ENCODE measurements at places on chromosomes 3 and 15.
A peak's percentile ranks its signal among the peaks of the same experiment; 100 is the strongest.

GRCh38 chr3:181052256-181052655, 62.7 kb upstream of the DNAJC19 start:
- DNase-seq, result no peak

GRCh38 chr3:119745942-119746341, 36.0 kb upstream of the NR1I2 start:
- DNase-seq, result no peak

DNA sequence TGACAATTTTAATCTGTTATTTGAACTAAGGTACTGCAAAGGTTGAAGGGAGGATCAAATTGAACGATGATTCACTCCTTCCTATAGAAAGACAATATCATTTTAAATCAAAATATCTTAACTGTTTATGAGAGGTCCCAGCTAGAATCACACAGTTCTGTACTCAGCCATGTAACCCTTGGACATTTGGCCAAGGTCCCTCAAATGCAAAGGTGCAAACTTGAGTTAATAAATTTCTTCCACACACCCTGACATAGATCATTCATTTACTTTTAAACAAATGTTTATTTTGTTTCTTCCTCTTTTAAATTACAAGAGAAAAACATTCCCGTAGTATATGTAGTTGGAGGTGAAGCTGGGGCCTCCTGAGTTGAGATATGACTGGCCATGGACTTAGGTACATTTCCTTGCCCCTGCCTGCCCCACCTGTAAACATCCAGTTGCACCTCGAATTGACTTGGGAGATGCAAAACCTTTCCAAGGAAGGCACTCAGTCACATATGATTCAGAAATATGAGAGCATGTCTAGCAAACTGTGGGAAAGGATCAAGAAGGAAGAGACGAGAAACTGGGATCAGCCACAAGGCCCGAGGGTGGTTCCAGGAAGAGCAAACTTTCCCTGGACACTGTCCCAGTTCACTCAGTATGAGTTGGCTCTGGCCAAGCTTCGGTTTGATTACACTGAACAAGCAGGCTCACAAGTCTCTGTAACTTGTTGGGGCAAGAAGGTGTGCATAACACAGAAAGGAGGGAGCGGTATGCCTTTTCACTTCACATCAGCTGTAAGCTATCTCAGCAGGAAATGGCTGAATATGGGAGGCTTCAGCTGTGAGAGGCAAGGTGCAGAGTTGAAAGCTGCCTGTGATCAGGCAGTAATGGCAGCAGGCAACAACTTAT, 6.7 kb downstream of the TNFSF10 start:
- DNase-seq, result peak; percentile 61

- DNase-seq, result no peak
Observed at GRCh38 chr3:192273697-192274010, 453.7 kb downstream of the FGF12 start.

GRCh38 chr15:40508216-40508615, 37.4 kb downstream of the CHST14 start:
- DNase-seq, result no peak

DNA sequence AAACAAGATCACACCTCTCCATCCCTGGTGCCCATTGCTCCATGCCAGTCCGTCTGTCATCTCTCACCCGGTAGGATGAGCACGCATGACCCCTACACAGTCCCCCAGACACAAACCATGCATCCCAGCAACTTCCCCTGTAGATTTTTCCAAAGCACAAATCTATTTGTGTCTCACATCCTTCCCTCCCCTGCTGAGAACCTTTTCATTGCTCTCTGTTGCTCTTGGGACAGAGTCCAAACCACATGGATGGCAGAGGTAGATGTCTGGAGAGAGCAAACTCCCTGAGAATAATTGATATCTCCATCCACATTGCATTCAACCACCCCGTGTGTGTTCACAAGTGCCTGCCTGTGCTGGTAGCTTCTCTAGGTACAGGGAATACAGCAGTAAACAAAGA, 29.9 kb upstream of the LRTM1 start:
- no peak for DNase-seq

GRCh38 chr3:146746190-146746589, 141.0 kb upstream of the PLSCR5 start:
- no peak for DNase-seq

- no peak for DNase-seq
Observed at GRCh38 chr3:103684904-103685303, 1250.1 kb downstream of the ZPLD1 start.

DNA sequence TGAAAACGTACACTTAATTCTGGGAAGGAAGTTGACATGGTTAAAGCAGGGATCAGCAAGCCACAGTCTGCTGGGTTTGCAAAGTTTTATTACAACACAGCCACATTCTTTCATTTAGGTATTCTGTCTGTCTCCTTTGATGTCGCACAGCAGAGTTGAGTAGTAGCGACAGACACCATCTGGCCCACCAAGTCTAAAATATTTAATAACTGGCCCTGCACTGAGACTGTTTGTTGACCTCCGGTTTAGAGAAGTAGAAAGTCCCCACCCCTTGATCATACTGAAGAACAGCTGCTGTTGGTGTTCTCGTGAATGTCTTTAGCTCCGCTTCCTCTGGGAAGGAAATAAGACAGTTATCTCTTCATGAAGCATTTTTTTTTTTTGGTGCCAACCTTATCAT, 66.2 kb downstream of the MCTP2 start:
- DNase-seq, result peak; percentile 44

GRCh38 chr15:93174836-93175235, 85.8 kb upstream of the RGMA start:
- no peak for DNase-seq

DNA sequence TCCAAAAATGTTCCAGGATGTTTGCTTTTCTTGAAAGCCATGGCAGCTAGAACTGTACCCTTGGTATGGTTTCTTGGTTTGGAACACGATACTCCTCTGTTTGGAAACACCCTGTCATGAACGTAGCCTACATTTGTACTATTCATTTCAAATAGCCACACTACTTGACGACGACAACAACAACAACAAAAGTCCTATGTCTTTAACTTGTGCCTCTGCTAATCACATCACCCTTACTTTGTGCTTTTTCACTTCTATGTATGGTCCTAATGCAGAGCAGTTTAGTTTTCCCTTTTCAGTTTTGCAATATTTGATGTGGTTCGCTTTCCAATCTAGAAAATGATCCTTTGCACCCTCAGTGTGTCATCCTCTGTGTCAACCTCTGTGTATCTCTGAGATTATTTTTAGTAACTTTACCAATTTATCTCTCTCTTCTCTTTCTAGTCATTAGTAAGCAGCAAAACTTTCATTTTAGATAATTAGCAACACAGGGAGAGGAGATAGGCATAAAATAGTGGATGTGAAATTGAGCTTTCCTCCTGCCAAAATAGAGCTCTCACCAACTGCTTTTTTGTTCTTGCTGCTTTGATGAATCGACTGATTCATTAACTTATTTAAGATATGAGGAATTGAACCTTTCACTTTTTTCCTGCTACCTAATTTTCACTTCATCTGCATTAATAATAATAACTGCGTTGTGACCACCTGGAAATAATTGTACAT, 44.1 kb upstream of the TP63 start:
- DNase-seq, result no peak

DNA sequence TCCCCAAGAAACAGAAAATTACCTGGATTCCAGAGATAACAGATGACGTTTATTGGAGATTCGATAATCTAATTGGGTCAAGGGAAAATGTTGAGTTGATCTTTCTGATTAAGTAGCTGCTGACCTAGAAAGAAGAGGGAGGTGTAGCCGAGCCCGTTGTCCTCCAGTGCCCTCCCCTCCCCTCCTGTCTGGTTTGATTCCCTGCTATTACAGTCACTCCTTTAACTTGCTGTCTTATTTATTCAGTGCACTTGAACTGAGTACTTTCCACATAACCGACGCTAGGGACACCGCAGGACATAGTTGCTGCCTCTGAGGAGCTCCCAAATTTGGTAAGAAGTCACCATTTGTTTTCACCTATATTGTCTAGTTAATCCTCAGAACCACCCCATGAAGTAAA, 103.7 kb downstream of the AQP9 start:
- no peak for DNase-seq

DNA sequence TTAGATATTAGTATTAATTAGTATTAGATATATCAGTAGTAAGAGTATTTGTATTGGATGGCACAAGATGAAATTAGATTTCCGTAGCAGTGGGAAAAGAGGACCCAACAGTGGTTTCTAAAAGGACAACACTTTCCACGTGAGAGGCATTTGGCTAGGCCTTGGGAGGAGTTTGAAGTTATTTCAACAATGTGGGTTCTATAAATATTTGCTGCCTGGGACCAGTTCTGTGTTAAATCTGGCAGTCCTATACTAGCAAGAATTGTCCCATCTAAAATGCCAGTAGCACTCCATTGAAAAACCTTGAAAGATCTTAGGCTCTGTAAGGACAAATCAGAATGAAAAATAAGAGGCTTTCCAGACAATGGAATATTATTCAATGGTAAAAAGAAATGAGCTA, 347.1 kb upstream of the DNAJC19 start:
- DNase-seq, result no peak

GRCh38 chr15:58052334-58052733, 13.2 kb downstream of the ALDH1A2 start:
- no peak for DNase-seq

- DNase-seq, result no peak
Observed at GRCh38 chr3:50388720-50389413, 29.5 kb upstream of the TMEM115 start.

DNA sequence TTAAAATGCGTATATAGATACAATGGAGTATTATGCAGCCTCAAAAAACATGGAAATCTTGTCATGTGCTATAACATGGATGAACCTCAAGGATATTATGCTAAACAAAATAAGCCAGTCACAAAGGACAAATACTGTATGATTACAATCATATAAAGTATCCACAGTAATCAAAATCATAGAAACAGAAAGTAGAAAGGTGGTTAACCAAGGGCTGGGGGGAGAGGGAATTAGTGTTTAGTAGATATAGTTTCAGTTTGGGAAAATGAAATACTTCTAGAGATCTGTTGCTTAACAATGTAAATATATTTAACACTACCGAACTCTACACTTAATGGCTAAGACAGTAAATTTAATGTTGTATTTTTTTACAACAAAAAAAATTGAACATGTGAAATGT, 9.0 kb downstream of the TOP2B start:
- DNase-seq, result no peak

- peak; percentile 5 for DNase-seq
Observed at GRCh38 chr3:139764069-139764905, 86.5 kb upstream of the NMNAT3 start.
